Neuronal stem cell (in vitro differentiated cells): ENCODE measurements at places on chromosomes 12 and 14.

GRCh38 chr12:46266869-46267574 lies 1.8 kb downstream of the SLC38A1 start:
- H3K36me3 ChIP-seq = no peaks in the 10 kb centered on the region
- peaks cover 11% of the 10 kb centered on the region for H3K4me1 ChIP-seq
- H3K27ac ChIP-seq = peak overlapping the region; percentile 89
- no peaks in the 10 kb centered on the region for H3K27me3 ChIP-seq

GRCh38 chr12:74945771-74946198 lies 263.9 kb downstream of the KCNC2 start:
- H3K4me1 ChIP-seq = no peaks in the 10 kb centered on the region
- no peak overlapping the region for H3K4me3 ChIP-seq
- no peaks in the 10 kb centered on the region for H3K36me3 ChIP-seq
- H3K27me3 ChIP-seq = no peaks in the 10 kb centered on the region

DNA sequence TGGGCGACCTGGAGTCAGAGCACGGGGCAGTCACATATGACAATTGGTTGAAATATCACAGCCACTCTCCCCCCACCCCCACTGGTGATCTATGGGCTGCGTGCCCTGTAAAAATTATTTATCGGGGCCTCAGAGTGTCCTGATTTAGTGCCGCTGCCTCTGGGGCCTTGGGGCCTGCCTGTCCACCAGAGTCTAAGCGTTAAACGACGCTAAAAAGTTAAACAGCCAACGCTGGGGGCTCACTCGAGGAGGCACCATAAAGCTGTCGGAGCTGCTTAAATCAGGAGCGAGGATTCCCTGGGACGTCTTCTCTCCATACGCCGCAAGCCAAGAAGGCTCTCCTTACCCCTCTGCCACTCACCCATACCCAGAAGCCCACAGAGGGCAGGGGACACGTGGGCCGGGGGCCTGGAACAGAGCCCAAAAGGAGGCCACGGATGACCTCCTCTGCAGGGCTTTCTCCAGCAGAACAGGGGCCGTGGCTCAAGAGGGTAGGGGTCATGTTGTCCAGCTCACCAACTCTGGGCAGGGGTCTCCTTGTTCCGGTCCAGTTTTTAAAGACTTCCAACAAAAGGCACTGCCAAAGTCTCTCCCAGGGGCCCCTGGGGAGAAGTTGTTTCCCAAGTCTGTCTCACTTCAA lies 42.2 kb downstream of the SMUG1 start:
- no peaks in the 10 kb centered on the region for H3K36me3 ChIP-seq
- no peak overlapping the region for H3K27ac ChIP-seq
- no peaks in the 10 kb centered on the region for H3K4me1 ChIP-seq
- H3K4me3 ChIP-seq = no peak overlapping the region
- DNase-seq = no peak
- peaks cover 92% of the 10 kb centered on the region for H3K27me3 ChIP-seq

GRCh38 chr14:28143316-28143715 lies 623.3 kb upstream of the FOXG1 start:
- no peaks in the 10 kb centered on the region for H3K36me3 ChIP-seq
- H3K27ac ChIP-seq = no peak overlapping the region
- no peaks in the 10 kb centered on the region for H3K4me1 ChIP-seq

DNA sequence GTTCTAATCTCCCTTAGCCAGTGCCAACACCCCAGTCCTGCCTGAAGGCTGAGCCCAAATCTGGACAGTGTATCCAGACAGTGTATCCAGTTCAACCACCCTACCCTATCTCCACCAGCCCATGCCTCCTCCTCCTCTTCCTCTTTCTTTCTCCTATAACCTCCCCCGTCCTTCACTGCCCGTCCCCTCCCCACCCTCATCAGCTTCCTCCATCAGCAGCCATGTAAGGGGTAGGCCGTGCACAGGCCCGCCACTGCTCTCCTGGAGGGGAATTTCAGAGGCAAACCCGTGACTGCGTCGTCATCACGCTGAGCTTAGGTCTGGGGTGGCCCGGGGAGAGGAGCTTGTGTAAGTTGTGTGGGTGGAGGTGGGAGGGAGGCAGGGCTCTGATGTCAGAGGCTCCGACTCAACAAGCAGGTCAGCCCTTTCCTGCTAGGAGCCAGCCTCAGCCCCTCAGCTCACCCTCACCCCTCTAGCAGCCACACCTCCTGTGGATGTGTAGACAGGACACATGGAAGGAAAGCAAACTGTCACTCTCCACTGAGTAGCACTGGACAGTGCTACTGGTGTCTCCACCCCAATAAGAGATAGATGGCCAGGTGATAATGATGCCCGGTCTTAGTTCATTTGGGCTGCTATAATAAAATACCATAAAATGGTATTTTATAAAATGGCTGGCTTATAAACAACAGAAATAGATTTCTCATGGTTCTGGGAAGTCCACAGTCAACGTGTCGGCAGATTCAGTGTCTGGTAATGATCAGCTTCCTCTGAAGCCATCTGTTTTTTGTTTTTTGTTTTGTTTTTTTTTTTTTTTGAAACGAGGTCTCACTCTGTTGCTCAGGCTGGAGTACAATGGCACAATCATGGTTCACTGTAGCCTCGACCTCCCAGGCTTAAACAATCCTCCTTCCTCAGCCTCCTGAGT lies 50.5 kb downstream of the IRF2BPL start:
- H3K36me3 ChIP-seq = no peaks in the 10 kb centered on the region
- H3K27me3 ChIP-seq = no peaks in the 10 kb centered on the region
- H3K4me1 ChIP-seq = peaks cover 9% of the 10 kb centered on the region
- no peak for DNase-seq

DNA sequence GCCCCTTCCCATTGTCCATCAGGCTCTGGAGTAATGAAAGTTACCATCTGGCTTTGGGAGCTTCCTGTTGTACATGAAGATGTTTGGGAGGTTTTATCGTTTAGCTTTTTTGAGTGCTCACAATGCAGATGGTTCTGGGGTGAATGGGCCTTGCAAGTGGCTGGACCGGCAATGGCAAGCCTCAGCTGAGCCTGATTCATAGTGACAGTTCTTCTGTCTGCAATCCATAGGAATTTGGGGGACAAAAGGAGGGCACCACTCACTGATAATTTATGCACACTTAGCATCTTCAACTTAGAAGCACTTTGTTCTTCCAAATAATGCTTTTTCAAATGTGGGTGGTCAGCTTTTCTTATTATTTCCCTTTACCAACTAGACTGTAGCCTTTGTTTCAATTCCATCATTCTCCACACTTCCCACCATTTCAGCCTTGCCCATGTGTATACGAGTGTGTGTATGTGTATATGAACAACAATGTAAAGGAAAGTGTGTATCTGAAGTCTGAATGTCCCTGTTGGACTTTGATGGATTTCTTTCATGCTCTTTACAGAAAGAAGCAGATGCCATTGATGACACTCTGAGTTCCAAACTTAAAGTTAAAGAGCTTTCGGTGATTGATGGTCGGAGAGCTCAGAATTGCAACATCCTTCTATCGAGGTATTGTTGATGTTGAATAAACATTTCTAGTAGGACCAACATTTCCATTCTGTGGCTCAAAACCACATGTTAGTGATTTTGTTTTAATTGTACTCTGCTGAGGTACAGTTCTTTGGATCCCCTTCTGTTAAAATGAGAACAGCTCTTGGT lies 125.5 kb downstream of the GPR135 start:
- peak; percentile 33 for DNase-seq
- H3K27me3 ChIP-seq = no peaks in the 10 kb centered on the region
- no peak overlapping the region for H3K4me3 ChIP-seq
- peaks cover 10% of the 10 kb centered on the region for H3K36me3 ChIP-seq
- peaks cover 20% of the 10 kb centered on the region for H3K4me1 ChIP-seq

DNA sequence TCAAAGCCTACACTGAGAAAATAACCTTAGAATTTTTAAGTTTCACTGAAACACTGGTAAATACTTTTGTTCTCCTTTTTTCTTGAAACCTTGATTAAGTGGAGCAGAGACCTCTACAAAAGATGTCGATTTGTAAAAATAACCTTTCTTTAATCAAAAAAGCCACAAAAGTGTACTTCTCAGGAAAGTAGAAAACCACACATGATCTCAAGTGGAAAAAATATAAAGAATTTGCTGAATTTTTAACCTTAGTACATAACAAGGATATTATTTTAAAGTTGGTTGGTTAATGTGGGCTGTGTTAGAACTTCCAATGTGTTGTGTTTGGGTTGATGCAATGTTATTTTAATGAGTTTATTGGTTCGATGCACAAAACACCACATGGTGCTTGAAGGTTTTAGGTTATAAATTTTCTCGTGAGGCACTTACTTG lies 8.6 kb downstream of the LGR5 start:
- H3K4me3 ChIP-seq = no peak overlapping the region
- H3K36me3 ChIP-seq = no peaks in the 10 kb centered on the region
- no peak overlapping the region for H3K27ac ChIP-seq
- H3K4me1 ChIP-seq = peaks cover 3% of the 10 kb centered on the region

DNA sequence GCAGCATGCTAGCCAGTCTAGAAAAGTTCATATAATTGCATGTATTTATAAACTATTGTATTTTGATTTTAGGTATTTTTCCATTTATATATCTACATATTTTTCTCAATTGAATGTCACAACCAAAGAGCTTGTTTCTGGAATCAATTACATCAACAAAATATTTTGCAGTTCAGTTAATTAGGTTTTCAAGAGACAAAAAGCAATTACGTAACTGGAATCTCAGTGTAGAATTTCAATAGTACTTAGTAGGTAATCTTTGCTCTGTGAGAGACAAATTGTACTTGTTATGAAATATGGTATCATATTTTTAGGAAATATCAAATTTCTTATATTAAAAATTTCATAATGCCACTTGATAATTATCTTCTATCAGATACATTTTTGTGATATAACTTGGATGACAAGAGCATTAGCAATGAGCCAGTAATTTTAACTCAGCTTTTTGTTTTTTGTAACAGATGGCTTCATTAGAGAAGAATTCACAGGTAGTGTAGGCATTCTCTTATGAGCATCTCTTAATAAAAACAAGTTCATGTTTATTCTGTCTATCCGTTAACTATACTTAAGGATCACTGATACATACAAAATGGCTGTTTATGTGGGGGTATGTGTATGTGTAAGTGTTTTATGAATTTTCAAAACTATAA lies 774.7 kb downstream of the C12orf50 start:
- no peak overlapping the region for H3K27ac ChIP-seq
- H3K4me3 ChIP-seq = no peak overlapping the region
- no peaks in the 10 kb centered on the region for H3K27me3 ChIP-seq
- DNase-seq = no peak
- H3K4me1 ChIP-seq = no peaks in the 10 kb centered on the region

GRCh38 chr14:62711351-62712023 lies 333.8 kb downstream of the KCNH5 start:
- DNase-seq = no peak
- H3K4me3 ChIP-seq = no peak overlapping the region
- no peak overlapping the region for H3K27ac ChIP-seq
- no peaks in the 10 kb centered on the region for H3K27me3 ChIP-seq

- no peak for DNase-seq
- H3K4me1 ChIP-seq = no peaks in the 10 kb centered on the region
- no peak overlapping the region for H3K4me3 ChIP-seq
- no peak overlapping the region for H3K27ac ChIP-seq
Measured at GRCh38 chr12:80829767-80830166, 108.0 kb downstream of the LIN7A start.

DNA sequence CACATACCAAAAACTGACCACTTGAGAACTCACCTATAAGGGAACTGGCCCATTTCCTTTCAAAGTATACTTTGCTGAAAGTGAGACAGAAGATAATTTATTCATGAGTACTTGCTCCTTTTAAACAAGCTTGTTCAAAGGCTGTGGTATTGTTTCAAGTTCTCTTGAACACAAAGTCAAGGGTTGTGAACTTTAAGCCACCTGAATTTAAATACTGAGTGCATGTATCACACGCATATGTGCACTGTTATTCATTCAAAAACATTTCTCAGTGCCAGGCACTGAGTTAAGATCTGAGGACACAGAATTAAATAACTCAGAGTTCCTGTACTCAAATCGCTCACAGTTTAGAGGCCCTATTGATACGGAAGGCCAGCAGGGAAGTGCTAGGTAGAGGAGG lies 19.1 kb upstream of the LDHB start:
- no peaks in the 10 kb centered on the region for H3K4me1 ChIP-seq
- no peak for DNase-seq
- no peaks in the 10 kb centered on the region for H3K36me3 ChIP-seq
- peaks cover under 1% of the 10 kb centered on the region for H3K27me3 ChIP-seq

DNA sequence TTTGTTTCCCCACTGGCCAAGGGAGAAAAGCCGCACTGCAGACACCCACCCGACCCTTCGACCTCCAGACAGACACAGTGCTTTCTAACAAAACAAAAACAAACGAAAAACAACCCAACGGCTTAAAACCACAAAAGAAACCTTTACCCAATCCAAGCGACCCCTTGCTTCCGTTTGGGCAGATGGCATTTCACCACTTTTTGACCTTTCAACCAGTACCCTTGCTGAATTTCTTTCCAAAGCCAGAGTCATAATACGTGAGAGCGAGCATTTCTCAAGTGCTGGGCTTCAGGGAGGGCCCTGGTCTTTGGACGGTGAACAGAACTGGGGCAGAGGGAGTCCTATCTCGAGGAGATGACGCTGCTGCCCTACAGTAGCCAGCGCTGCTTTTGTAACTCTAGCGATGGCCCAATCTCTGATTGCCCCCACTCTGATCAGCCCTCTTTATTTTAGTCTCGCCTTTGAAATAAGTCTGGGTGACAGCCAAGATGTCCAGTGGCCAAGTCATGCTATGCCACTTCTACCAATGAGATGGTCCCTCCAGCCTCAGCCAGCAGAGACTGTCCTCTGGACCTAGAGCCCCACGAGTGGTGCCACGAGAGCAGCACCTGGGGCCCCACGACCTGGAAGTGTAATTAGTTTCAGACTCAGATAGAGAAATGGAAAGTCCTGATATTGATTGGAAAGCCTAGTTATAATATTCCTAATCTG lies 21.9 kb upstream of the ADIPOR2 start:
- H3K27ac ChIP-seq = no peak overlapping the region
- H3K4me1 ChIP-seq = peaks cover 6% of the 10 kb centered on the region
- H3K27me3 ChIP-seq = no peaks in the 10 kb centered on the region
- no peaks in the 10 kb centered on the region for H3K36me3 ChIP-seq

DNA sequence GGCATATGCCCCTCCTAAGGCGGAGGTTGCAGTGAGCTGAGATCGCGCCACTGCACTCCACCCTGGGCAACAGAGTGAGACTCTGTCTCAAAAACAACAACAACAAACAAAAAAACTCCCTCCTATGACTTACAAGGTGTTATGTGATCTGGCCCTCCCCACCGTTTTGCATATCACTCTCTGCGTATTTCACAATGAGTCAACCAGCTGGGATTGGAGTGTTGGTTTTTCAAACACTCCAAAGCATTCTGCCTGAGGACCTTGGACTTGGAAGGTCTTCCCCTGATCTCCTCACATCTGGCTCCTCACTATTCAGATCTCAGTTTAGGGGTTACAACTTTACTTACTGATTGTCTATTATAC lies 14.0 kb downstream of the MANSC1 start:
- no peaks in the 10 kb centered on the region for H3K27me3 ChIP-seq
- H3K27ac ChIP-seq = no peak overlapping the region
- no peak for DNase-seq
- H3K36me3 ChIP-seq = no peaks in the 10 kb centered on the region
- peaks cover 7% of the 10 kb centered on the region for H3K4me1 ChIP-seq

DNA sequence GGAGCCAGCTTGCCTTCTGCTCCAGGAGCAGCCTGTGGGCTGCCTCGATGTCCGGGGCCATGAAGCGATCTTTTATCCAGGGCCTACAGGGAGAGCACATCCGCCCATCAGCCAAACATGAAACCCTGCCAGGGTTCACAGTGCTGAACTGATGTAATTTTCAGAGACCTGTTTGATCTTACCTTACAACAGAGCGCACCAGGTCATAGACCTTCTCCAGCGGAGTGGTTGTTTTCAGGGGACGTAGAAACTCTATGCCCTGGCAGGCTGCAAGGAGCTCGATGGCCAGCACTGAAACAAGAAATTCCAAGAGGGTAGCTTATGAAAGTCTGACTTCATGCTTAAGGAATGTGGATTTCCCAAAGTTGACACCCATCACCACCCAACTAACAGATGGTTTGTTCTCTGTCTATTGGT lies 19.7 kb downstream of the HAL start:
- H3K36me3 ChIP-seq = no peaks in the 10 kb centered on the region
- H3K27ac ChIP-seq = no peak overlapping the region
- no peaks in the 10 kb centered on the region for H3K4me1 ChIP-seq
- DNase-seq = no peak
